Pons (tissue), 1 donor: ENCODE measurements at places on chromosomes 6 and 20.

GRCh38 chr20:714453-714852, 38.9 kb upstream of the SCRT2 start:
- DNase-seq: no peak

- peak; percentile 69 for DNase-seq
Observed at GRCh38 chr20:44720621-44720996, 5.4 kb downstream of the CCN5 start.

DNA sequence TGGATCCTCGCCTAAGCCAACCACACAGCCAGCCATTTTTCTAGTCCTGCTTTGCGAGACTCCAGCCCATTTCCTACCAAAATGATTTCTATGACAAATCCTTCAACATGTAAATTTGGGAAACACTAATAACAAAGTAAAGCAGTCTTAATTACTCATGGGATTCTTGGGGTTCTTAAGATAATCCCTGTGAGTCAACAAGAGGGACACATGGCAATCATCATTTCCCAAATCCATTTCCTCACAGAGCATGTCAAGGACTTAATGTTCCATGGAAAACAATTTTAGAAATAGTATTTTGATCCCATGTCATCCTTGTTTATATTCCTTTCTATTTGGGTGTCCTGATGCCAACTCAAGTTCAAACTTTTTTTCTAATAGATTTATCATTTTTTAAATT, 322.7 kb upstream of the NOX3 start:
- DNase-seq: no peak

GRCh38 chr6:168686831-168687730, 246.1 kb downstream of the SMOC2 start:
- DNase-seq: no peak

DNA sequence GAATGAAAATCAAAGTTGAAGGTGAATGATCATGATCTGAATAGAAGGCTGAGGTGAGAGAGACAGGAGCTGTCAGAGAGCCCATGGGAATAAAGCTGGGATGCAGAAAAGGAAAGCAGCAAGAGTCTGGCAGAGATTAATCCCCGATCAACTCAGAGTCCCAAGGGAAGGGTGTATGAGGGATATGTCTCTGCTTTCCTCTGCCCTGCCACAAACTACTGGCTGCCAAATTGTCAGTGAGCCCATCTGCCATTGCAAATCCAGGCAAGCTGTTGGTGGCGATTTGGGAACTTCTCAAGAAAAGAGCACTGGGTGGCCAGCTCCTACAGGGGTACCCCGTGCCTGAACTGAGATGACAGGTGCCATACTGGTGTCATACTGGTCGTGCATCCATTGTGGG, 705.5 kb upstream of the MAN1A1 start:
- peak; percentile 2 for DNase-seq

DNA sequence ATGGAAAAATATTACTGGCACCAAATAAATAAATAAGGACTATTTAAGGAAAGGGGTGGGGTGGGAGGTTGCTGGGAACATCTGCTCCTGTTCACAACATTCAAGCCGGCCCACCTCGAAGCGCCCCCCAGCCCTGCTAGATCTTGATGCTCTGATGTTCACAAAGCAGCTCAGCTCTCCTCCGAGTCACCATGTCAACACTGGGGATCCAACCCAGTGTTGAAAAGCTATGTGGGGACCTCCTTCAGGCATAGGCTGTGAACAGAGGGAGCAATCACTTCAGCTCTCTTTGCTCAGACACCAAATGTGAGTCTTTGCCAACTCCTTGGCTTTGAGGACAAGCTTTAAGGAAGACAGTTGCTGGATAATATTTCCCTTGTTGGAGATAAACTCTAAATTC, 176.8 kb upstream of the NT5E start:
- DNase-seq: no peak

GRCh38 chr6:25342802-25343201, 63.6 kb downstream of the CARMIL1 start:
- DNase-seq: no peak

DNA sequence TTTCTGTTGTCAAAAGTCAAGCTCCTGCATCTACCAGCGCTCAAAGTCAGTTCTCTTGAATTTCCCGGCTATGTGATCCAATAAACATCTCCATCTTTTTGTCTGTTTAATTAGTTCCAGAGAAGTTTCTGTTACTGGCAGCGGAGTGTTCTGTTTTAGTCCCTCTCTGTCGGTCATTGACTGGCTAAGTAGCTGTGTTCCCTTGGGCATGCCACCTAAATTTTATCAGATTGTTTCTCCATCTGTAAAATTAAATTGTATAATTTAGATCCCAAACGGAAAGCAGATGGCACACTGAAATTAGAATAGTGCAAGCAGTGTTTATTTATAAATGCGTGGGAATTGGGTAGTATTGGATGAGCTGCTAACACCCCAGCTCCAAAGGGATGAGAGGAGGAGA, 29.7 kb upstream of the PRL start:
- no peak for DNase-seq

DNA sequence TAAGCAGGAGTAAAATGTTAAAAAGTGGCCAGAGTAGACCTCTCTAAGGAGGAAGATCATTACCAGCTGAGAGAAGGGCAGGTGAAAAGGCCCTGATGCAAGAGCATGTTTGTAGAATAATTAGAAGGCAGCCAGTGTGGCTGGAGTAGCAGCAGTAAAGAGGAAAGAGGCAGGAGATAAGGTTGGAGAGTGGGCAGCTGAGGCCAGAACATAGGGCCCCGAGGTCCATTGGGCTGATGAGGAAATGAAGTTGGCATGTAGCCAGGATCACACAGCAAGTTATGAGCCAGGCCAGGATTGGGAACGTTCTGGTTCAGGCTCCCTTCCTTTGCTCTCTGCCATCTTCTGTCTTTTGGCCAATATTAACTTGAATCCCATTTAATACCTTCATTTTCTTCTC, 51.6 kb downstream of the RALY start:
- no peak for DNase-seq

- DNase-seq: no peak
Observed at GRCh38 chr6:118856301-118856700, 37.7 kb upstream of the ASF1A start.

DNA sequence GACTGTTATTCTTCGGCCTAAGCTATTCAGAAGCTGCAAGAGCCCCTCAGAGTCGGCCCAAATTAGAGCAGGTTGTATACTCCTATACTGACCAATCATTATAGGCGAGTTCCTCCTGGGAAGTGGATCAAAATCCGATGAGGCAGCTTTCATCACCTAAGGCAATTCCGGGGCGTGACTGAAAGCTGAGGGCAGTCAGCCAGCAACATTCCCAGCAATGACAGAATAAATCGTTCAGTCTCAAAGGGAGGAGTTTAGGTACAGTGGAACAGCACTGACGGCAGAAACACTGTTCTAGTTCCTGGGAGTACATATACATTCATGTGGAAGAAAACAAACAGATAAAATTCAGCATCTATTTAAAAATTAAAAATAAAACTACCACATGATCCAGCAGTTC, 10.8 kb downstream of the HLA-DQB2 start:
- DNase-seq: no peak
